ENCODE measurements at places on chromosomes 4 and X.

- DNase-seq: no peak
These were observed 8.2 kb downstream of the MTHFD2L start for GRCh38 chr4:74166135-74166534.

DNA sequence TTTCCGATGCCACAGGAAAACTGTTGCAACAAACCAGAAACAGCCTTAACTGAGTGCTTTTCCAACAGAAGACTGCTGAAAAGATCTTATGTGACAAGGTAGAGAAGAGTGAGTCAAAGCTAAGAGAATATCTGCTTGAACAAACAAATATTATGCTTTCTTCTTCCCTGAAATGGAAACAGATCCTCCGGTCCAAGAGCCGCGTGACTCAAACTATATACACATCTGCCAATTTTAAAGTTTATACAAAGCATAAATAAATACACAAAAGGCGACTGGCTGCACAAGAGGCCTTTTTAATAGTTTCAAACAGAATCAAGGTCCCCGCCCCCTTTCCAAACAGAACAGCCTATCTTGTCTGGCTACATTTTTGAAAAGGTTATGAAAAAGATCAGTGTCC lies 329.7 kb upstream of the F9 start:
- DNase-seq: no peak

- DNase-seq: no peak
These were observed 64.5 kb downstream of the TEC start for GRCh38 chr4:48205107-48205506.

DNA sequence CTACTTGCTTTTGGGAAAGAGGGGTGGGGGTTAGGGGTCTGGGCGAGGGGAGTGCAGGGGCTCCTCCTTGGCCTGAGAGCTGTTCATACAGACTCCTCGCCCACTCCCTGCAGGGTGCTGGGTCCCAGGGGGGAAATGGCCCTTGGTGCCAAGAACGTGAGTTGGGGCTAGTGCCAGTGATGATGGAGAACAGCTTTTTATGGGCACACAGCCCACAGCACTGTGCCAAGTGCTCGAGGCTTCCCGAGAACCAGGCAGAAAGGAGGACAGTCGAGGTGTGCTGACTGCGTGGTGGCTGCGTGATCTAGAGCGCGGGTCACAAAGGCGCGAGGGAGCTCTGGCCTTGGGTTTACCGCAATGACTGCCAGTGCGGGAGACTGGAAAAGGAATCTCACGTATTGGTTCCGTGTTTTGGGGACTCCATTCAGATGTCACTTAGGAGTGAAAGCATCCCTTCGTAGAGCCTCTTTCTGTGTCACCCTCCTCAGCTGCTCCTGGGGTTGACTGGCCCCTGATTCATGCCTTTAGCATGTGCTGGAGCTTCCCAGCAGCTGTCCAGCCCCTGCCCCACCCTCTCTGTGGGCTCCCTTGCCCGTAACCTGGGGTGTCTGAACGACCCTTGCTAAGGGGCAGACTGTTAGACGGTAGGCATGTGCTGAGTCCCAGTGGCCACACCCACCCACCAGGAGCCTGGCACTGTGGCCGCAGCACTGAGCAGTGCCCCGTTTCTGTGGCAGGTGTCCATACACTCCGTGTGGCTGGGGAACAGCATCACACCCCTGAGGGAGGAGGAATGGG lies 20.9 kb upstream of the MSANTD1 start:
- DNase-seq: no peak

DNA sequence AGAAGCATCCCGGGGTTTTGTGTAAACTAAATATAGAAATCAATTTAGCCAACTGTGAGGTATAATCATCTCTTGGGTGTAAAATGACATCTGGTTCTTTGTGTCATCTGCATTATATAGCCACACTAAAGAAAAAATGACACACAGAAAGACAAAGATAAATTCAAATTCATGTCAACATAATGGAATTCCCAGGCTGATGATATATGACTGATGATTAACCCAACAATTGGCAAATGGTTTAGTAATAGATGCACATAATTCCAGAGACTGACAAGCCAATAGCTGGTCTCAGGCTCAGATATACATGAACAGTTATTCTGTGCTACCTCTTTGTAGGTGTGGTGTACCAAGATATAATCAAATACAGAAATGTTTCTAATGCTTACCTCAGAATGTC lies 375.4 kb upstream of the PITX2 start:
- DNase-seq: no peak

GRCh38 chr4:37890801-37891259 lies at the start of gene TBC1D1:
TBC1D1 (plus strand) TSS chr4:37891084; CDS start chr4:37902096, 11,012 bp downstream.
- no peak for DNase-seq

GRCh38 chrX:122046815-122047214 lies 999.4 kb downstream of the GLUD2 start:
- DNase-seq: no peak

- no peak for DNase-seq
These were observed 126.1 kb downstream of the GPC3 start for GRCh38 chrX:133859336-133859735.

DNA sequence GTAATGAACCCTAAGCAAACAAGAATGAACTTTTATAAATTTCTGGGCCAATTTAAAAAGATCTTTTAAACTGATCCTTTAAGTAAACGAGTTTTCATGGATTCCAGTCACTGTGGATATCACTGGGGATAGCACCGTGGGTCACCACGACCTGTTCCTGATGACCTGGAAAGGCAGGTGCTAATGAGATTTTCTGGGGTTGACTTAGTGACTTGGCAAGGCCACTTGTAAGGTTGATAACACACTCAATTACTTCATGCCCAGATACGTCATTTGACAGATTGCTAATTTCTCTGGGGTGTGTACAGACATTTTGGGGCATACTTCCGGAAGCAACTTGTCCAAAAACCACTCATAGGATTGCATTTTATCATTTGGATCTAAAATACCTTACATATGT lies 24.5 kb downstream of the PDLIM3 start:
- no peak for DNase-seq

DNA sequence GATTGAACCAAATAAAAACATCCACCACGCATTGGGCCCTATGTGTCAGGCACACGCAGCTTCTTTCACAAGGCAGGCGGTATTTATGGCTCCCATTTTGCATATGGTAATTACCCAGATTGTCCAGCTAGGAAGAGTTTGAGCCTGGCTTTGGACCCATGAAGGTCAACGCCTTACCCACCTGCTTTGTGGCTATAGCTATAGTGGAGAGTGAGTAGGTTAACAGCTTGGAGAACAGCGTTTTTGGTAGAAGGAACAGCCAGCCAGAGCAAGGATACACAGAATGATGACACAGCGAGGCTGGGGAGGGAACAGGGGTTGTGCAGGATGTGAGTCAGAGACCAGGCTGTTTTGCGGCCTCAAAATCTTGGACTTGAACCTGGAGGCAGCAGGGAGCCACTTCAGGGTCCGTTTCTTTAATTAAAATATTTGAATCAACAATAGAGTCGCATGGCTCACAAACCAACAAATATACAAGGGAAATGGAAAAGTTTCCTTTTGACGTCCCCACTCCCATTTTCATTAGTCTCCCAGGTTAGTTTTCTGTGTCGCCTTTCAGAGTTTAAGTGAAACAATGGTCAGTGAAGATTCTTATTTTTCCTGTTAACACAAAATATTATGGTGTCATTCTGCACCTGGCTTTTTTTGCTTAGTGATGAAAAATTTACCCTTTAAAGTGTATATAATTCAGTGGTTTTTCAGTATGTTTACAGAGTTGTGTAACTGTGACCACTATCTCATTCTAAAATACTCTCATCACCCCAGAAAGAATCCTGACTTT lies 118.2 kb upstream of the STX18 start:
- no peak for DNase-seq

DNA sequence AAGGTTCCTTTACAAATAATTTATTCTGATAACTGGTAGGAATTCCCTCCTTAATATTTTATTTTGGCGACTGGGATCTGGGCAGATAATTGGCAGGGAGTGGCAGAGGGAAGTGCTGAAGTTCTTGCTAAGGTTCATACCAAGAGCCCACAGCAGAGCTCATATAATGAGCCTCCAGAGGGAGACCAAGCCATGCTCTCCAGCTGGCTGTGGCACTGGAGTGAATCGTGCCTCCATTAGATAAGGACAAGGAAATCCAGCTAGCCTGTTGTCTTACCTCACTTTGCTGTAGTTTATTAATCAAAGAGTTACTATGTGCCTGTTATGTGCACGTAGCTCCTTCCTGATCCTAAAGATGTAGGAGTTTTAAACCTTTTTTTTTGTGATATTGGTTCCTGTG lies 1.3 kb downstream of the ASB12 start:
- peak; percentile 47 for DNase-seq

DNA sequence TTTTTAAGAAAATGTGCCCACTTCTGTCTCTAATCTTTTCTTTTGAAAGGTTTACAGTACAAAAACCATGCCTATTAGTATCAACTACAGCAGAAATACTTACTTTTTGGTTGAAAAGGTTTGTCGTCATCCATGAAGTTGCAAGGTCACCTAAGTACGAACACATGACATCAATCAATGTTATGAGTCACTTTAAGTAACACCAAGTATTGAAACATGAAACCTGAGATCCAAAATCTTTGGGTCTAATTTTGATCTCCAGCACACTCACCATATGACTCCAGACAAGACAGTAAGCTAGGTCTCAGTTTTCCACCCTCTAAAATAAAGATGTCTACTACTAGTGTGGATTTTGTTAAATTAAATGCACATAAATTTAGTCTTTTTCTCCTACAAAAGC lies 8.4 kb downstream of the ZNF280C start:
- no peak for DNase-seq

DNA sequence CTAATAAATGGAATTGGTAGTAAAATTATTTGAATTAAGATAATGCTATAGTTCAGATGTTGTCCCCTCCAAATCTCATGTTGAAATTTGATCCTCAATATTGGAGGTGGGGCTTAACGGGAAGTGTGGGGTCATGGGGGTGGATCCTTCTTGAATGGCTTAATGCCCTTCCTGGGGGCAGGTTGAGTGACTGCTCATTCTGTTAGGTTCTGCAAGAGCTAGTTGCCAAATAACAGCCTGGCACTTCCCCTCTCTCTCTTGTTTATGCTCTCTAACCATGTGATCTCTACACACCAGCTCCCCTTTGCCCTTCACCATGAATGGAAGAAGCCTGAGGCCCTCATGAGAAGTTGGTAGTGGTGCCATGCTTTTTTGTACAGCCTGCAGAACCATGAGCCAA lies 724.8 kb upstream of the FTHL17 start:
- no peak for DNase-seq

GRCh38 chr4:99832321-99832720 lies 15.7 kb downstream of the DAPP1 start:
- no peak for DNase-seq

DNA sequence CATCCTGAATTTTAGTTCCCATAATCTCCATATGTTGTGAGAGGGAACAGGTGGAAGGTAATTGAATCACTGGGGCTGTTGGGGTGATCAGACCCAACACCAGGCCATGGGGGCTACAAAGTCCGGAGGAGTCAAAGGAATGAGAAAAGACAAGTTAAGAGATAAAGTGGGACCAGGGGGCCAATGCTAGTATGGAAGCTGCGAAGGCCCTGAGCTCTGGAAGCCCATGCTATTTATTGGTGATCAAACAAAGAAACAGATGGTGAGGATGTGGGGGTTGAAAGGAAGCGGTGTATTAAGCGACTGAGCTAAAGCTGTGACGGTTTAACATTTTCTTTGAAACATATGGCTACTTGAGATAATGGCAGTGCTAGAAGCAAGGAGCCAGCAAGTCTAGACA lies 132.8 kb downstream of the PDGFC start:
- no peak for DNase-seq

DNA sequence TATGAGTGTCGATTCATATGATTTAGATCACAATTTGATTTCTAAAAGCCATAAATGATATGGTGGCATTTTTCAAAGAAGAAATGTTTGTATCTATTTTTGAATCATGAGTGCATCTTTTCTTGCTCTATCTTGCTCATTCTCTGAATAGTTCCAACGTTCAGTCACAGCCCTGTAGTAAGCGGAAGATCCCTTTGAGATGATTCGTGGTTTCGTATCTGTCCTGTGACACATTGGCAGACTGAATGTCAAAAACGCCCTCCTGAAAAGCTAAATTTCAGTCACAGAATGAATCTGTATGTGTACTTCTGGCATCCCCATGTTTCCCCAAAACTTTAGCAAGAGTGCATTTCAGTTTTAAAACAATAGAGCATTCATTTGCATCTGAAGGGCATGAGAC lies 1066.9 kb upstream of the TENM3 start:
- DNase-seq: no peak

- no peak for DNase-seq
These were observed 34.7 kb downstream of the P2RY10 start for GRCh38 chrX:78979789-78980464.

- DNase-seq: no peak
These were observed 52.4 kb downstream of the MAPK10 start for GRCh38 chr4:86307432-86307831.

DNA sequence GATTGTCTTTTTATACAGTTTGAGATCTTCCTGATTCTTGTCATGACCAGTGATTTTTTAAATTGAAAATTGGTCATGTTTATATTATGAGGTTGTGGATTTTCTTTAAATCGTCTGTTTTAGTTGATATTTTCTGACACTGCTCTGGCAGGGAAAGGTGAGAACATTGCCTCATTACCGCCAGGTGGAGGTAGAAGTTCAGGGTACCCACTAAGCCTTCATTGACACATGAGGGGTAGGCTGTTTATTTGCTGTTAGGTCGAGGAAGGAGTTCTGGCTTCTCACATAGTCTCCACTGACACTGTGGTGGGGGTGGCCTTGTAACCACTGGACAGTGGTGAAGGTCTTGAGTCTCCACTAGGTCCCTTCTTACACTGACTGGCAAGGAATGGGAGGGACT lies 117.6 kb upstream of the GPR101 start:
- DNase-seq: no peak

GRCh38 chr4:40055863-40056715 lies 561 bp upstream of the N4BP2 start:
- DNase-seq: no peak

GRCh38 chrX:631802-632365 lies 1.3 kb downstream of the SHOX start:
- DNase-seq: no peak

- DNase-seq: no peak
These were observed 109.7 kb downstream of the PDLIM5 start for GRCh38 chr4:94561249-94562024.

- DNase-seq: no peak
These were observed 31.0 kb upstream of the PPARGC1A start for GRCh38 chr4:23920716-23921446.

GRCh38 chr4:152947311-152947710 lies 11.2 kb downstream of the FHDC1 start:
- no peak for DNase-seq

GRCh38 chr4:124018383-124019317 lies 622.1 kb downstream of the SPRY1 start:
- no peak for DNase-seq

DNA sequence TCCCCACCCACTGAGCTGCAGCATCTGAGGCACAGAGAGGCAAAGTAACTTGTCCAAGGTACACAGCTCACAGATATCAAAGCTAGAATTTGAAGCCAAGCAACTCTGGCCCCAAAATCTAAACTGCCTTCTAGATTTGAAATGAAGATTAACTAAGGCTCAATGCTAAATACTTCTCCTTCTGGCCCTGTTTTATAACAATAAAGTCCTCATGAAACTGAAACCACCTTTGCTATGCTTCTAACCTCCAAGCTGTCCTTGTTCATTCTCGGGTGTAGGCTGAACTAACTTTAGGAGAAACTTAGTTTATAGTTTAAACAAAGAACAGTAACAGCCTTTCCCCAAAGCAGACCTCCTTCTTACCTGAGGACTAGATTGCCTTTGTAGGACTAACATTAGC lies 93.6 kb downstream of the DCTD start:
- DNase-seq: no peak

Measured in NCI-H526 treated with DMSO at 0.1 percent for 48 hours (cell line).